ENCODE measurements at places on chromosomes 16 and 17. TPM values are rescaled to one million over a fixed set of nuclear protein-coding genes. Genes with fewer than 3 reads are reported as not detected.

ALDH3A1 gene
- not detected for total RNA-seq

DNA sequence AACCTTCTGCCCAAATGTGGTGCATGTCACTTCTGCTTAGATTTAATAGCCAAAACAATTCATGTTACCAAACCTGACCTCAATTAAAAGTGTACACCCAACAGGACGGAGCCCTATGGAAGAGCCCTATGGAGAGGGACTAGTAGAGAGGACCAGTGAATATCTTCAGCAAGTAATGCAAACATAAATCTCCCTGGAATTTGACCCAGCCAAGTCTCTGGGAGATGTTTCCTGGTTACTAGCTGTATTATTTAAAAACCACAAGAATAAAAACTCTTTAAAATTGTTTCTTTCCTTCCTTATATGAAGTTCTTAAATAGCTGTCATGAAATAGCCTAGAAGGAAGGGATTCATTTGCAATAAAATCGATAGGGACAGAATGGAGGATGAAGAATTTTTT lies 255.8 kb downstream of the CDH11 start:
- no peak for DNase-seq

CES1 gene
- 1.9 TPM for total RNA-seq

DNA sequence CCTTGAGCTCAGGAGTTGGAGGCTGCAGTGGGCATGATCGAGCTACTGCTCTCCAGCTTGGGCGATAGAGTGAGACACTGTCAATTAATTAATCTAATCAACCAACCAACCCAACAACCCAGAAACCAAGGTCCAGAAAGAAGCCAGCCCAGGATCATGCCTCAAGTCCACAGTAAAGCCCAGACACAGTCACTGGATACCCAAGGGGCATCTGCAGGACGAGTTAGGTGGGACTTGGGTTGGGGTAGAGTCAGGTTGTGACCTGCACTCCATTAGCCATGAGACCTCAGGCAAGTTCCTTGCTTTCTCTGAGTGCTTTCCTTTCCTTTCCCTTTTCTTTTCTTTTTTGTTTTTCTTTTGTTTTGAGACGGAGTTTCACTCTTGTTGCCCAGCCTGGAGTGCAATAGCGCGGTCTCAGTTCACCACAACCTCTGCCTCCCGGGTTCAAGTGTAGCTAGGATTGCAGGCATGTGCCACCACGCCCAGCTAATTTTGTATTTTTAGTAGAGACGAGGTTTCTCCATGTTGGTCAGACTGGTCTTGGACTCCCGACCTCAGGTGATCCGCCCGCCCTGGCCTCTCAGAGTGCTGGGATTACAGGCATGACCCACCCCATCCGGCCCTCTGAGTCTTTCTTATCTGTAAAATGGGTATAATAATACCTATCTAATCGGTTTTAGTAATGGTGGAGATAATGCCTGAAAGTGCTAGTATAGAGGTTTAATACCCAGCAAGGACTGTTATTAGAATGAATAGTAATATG lies 3.5 kb upstream of the HSD17B1 start:
- DNase-seq: no peak

- no peak for DNase-seq
Observed at GRCh38 chr16:2734844-2735515, 15.0 kb upstream of the PRSS27 start.

GRCh38 chr16:81163671-81164070 lies 67.5 kb upstream of the GCSH start:
- DNase-seq: no peak

DNA sequence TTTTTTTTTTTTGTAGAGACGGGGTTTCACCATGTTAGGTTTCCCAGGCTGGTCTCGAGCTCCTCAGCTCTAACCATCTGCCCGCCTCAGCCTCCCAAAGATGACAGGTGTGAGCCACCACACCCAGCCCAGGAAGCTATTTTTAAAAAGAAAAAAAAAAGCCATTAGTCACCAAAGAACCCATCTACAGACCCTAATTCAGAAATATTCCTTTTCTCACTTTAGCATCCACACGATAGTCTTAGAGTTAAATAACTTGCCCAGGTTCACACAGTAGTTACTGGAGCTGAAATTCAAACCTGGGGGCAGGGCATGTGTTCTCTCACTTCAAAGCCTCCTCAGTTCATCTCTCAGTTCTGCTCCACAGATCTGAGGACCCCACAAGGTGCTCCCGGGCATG lies 70.3 kb upstream of the NOL11 start:
- DNase-seq: no peak

- peak; percentile 44 for DNase-seq
Observed at GRCh38 chr16:11356573-11357331, 11.5 kb downstream of the RMI2 start.

DNA sequence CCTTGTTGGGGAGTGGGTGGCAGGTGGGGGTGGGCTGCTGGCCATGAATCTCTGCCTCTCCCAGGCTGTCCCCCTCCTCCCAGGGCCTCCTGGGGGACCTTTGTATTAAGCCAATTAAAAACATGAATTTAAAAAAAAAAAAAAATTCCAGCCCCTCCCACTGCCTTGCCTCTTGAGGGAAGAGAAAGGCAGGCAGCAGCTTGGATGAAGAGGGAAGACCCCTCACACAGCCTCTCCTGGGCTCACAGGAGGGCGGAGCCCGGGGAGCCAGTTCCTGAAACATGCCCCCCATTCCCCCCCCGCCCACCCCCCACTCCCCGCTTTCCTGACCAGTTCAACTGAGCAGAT lies 1.8 kb upstream of the TCAP start:
- no peak for DNase-seq

GRCh38 chr17:28065706-28066105 lies 23.2 kb downstream of the NLK start:
- no peak for DNase-seq

DNA sequence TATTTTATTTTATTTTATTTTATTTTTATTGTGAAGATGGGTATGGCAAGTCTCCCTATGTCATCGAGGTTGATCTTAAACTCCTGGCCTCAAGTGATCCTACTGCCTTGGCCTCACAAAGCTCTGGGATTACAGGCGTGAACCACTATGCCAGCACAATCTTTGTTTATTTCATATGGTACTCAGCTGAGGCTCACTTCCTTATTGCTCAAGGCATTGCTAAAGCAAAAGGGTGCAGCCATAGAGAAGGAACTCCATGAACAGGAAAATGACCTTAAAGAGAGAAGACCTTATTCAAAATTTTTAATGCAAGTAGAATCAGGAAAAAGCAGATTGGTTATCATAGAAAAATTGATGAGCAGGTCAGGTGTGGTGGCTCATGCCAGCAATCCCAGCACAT lies 110.6 kb upstream of the RBBP6 start:
- no peak for DNase-seq

DNA sequence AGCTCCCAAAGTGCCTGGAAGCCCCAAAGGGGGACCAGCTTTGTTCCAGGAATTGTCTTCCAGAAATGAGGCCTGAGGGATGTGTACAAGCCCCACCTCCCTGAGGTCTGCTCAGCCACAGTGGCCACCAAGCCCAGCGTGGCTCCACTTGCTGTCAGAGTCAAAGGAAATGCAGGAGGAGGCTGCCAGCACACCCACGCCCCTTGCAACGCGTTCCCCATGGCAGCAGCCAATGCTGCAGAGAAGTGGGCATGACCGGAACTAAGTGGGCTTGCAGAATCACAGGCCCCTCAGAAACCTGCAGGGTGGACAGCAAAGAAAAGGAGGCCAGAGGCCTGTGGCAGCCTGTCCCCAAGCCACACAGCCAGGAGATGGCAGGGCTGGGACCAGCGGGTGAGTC lies 320.8 kb downstream of the FOXL1 start:
- no peak for DNase-seq

GRCh38 chr17:61399131-61400065 lies at the start of gene TBX2:
TBX2 (plus strand) TSS chr17:61399843; CDS start chr17:61400177, 334 bp downstream.
- no peak for DNase-seq

RPRML gene
- total RNA-seq: not detected

- DNase-seq: no peak
Observed at GRCh38 chr16:68005786-68006286, 6.6 kb upstream of the DPEP2 start.

- DNase-seq: no peak
Observed at GRCh38 chr17:33516645-33517044, 223.6 kb upstream of the ASIC2 start.

GRCh38 chr16:30931068-30931650 lies 7.8 kb downstream of the FBXL19 start:
- DNase-seq: no peak

GRCh38 chr16:3431779-3432219 lies 11.5 kb downstream of the ZNF597 start:
- peak; percentile 12 for DNase-seq

- no peak for DNase-seq
Observed at GRCh38 chr16:66298006-66298405, 68.5 kb upstream of the CDH5 start.

DYNLRB2 gene
- not detected for total RNA-seq

C16orf46 gene
- 0.37 TPM for total RNA-seq

- DNase-seq: no peak
Observed at GRCh38 chr16:28068976-28069375, 5.5 kb upstream of the GSG1L start.

PLEKHH3 gene
- 0.85 TPM for total RNA-seq

DNA sequence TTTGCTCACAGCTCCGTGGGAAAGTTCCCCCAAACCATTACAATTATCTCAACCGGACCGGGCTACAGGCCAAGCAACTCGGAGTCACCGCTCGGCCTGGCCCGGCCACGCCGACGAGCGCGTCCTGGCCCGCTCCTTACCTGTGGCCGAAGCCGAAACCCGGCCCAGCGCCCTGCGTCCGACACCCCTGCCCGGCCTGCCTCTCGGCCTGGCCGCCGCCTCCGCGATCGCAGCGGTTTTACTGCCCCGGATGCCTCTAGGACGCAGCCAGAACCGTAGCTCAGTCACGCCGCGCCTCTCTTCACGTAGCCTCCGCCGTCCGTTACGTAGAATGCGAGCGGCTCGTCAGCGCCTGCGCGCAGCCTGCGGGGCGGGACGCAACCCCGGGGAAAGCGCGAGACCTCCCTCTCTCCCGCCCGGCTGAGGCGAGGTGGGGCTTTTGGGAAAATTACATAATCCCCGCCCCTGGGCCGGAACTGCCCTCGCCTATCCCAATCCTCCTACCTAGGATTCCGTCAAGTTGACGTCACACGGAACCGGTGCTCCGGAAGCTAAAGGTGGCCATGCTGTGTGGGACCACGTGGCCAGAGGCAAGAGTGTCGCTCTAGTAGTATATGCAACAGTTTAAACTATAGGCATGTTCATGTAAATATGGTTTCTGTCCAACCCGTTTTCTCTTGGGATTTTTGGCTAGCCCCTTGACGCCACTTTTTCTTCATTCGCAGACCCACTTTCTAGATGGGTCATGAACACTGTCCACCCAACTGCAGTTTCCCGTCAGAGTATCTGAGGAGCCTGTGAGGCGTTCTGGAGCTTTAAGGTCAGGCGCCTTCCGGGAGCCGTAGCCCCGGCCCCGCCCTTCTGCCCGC lies at the start of gene CCDC47:
Gene CCDC47 (minus strand): TSS at position 326 of the 869 bp plus-strand sequence. CDS start 7,422 bp downstream, outside the sequence.
- DNase-seq: peak; percentile 95

Measured in T-helper 17 cell (primary cell).